ENCODE measurements at places on chromosomes 4 and X.

DNA sequence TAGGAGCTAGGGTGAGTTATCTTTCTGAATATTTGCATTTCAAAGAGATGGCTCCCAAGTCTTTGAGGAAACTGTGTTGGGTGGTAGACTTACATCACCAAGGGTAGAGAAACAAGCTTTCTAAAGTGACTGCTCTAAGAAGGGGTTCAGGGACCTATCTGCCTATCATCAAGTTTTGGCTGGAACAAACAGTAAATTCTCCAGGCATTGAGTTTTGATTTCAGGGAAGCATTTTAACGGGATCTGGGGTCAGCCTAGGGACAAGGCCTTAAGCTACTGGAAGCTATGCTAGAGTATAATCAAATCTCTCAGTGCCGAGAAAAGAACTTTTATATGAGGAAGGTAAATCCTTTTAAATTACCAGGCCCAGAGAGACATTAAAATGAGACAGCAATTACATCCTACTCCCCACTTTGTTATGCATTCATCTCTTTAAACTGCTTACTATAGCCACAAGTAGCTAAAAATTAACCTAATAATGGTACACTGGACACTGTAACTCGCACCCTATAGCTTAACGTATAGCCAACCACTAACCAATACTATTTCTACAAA, 2.0 kb upstream of the NUDT9 start:
- DNase-seq: no peak

- peak; percentile 73 for DNase-seq
These were observed 56.7 kb upstream of the RASSF6 start for GRCh38 chr4:73676861-73677323.

- DNase-seq: no peak
These were observed 518 bp downstream of the TACR3 start for GRCh38 chr4:103719105-103719829.

DNA sequence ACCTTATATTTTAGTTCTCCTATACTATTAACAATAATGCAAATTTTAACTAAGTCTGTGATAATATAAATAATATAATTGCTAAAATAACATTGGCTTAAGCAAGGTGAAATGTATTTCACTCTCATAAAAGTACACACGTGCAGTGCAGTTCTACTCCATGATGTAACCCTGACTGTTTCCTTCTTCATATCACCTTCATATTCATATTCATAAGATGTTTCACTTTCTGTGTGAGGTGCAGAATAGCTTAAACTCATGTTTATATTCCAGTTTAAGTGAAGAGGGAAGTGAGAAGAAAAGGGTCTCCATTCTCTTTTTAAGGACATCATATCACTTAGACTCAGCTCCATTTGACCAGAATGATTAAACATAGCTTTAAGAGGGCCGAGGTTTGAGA, 1810.0 kb upstream of the PCDH10 start:
- no peak for DNase-seq

GRCh38 chr4:76017056-76017686, 6.1 kb downstream of the CXCL10 start:
- DNase-seq: no peak
